ENCODE measurements at places on chromosomes 4 and X. TPM values are rescaled to one million over a fixed set of nuclear protein-coding genes. Genes with fewer than 3 reads are reported as not detected.

Gene PFKFB1
- total RNA-seq: 0.71 TPM

GRCh38 chr4:122577808-122578781 lies 42.8 kb downstream of the IL21 start:
- H3K4me3 ChIP-seq: no peak overlapping the region
- peaks cover 7% of the 10 kb centered on the region for H3K27me3 ChIP-seq
- no peaks in the 10 kb centered on the region for H3K36me3 ChIP-seq

- H3K27ac ChIP-seq: no peak overlapping the region
- no peak for DNase-seq
- H3K4me1 ChIP-seq: no peaks in the 10 kb centered on the region
- H3K4me3 ChIP-seq: no peak overlapping the region
Observed at GRCh38 chr4:1377606-1378261, 28.5 kb downstream of the NKX1-1 start.

GRCh38 chrX:56817179-56817578 lies 88.1 kb downstream of the NBDY start:
- H3K27ac ChIP-seq: no peak overlapping the region
- H3K36me3 ChIP-seq: peaks cover 8% of the 10 kb centered on the region
- no peak overlapping the region for H3K4me3 ChIP-seq
- peaks cover 35% of the 10 kb centered on the region for H3K4me1 ChIP-seq
- no peaks in the 10 kb centered on the region for H3K27me3 ChIP-seq
- no peak for DNase-seq

GRCh38 chr4:180680305-180680704 lies 1562.9 kb upstream of the TENM3 start:
- no peaks in the 10 kb centered on the region for H3K36me3 ChIP-seq
- H3K27ac ChIP-seq: no peak overlapping the region
- H3K27me3 ChIP-seq: no peaks in the 10 kb centered on the region

DNA sequence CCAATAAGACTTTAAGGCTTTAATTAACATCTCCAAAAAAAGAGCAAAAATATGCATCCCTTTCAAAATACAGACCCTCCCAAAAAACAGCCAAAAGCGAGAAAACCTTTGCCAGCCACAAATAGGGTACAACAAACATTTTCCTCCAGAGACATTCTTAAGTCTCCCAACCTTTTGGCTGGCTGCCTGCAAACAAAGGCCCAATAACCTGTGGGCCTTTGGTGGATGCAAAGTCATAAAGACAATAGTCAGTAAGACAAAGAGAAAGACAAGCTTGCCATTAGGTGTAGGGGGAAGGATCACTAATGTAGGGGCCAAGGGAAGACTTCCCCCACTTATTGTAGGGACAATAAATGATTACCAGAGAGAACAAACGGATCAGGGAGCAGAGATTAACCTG lies 215.5 kb upstream of the ZFP42 start:
- H3K36me3 ChIP-seq: no peaks in the 10 kb centered on the region
- H3K27me3 ChIP-seq: no peaks in the 10 kb centered on the region
- H3K27ac ChIP-seq: no peak overlapping the region
- H3K4me3 ChIP-seq: no peak overlapping the region
- no peak for DNase-seq

GRCh38 chrX:43357741-43358140 lies 298.4 kb upstream of the MAOA start:
- no peak overlapping the region for H3K4me3 ChIP-seq
- no peak for DNase-seq
- no peak overlapping the region for H3K27ac ChIP-seq
- no peaks in the 10 kb centered on the region for H3K27me3 ChIP-seq

- no peaks in the 10 kb centered on the region for H3K4me1 ChIP-seq
- no peak overlapping the region for H3K27ac ChIP-seq
- H3K27me3 ChIP-seq: no peaks in the 10 kb centered on the region
- no peak overlapping the region for H3K4me3 ChIP-seq
- H3K36me3 ChIP-seq: peaks cover 77% of the 10 kb centered on the region
Observed at GRCh38 chr4:1842993-1843448, 12.9 kb downstream of the LETM1 start.
